ENCODE measurements at places on chromosomes 4 and X.

- DNase-seq: no peak
These were observed 50.0 kb downstream of the KDM6A start for GRCh38 chrX:44922980-44923379.

GRCh38 chrX:69156638-69157037 lies 8.6 kb downstream of the PJA1 start:
- DNase-seq: no peak

DNA sequence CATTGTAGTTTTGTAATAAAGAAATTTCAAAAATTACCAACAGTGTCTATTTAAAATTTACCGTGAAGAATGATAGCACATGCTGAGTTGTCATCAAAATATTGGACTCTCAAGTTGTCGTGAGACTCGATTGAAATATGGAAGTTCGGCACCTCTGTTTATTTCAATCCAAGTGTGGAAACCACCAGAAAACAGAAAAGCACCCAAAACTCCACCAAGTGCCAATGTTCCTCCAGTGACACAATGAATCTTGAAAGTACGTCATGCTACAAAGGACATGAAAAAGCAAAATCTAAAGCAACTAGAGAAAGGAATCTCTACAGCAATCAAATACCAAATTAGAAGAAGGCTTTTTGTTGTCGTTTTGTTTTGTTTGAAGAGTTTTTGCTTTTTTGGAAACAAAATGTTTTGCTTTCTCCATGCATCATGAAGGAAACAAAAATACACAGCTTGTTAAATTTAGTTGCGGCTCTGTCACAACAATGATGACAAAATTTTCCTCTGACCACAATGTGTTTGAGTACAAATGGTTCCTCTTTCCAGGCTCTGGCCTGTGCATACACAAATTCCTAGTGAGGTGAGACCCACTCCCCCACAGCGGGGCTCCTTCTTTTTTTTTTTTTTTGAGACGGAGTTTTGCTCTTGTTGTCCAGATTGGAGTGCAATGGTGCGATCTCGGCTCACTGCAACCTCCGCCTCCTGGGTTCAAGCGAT lies 9.6 kb upstream of the IL13RA1 start:
- no peak for DNase-seq

DNA sequence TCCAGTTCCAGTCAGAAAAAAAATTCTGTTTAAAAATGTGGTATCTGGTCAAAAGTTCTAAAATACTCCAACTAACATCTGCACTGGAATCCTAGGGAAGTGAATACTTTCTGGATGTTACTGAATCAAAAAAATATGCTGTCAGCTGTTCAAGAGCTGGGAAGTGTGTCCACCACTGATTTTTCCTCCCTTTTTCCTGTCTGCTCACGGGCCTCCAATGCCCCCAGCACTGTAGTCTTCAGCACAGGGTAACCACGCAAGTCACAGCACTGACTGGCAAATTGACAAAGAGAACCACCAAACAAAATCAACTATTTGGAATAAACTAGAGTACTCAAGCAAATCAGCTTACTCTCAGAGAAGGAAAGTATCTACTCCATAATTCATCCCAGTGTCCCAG lies 9.9 kb downstream of the VEGFC start:
- DNase-seq: no peak

DNA sequence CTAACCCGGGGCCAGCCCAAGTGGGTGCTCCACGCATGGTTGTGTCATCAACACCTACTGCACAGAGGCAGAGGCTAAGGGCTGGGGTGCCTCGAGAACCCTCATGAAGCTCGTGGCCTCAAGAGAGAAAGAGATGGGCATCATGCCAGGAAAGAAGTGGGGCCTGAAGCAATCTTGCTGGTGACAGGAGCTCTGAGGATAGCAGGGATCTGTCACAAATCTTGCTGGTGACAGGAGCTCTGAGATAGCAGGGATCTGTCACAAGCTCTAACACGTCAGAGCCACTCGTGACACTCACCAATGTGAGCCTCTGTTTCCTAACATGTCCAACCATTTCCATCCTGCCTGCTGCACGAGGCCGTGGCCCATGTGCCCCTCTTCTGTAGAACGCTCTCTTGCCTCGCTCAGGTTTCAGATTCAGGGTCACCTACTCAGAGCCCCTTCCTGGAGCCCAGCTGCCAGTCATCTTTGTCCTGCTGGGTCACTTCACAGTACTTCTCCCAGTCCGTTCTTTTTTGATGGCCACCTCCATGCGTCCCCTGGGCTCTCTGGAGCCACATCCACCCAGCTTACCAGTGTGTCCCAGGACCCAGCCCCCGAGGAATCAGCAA lies 21.1 kb downstream of the PNMA6E start:
- no peak for DNase-seq

GRCh38 chrX:136191171-136191570 lies 43.8 kb downstream of the FHL1 start:
- no peak for DNase-seq

- no peak for DNase-seq
These were observed 10.8 kb upstream of the KLKB1 start for GRCh38 chr4:186216465-186217024.

- DNase-seq: no peak
These were observed 81.8 kb downstream of the FRYL start for GRCh38 chr4:48698029-48698971.

GRCh38 chr4:145618210-145618931 lies 814 bp upstream of the MMAA start:
- DNase-seq: no peak

- no peak for DNase-seq
These were observed 17.0 kb upstream of the GRIPAP1 start for GRCh38 chrX:49019050-49019449.

DNA sequence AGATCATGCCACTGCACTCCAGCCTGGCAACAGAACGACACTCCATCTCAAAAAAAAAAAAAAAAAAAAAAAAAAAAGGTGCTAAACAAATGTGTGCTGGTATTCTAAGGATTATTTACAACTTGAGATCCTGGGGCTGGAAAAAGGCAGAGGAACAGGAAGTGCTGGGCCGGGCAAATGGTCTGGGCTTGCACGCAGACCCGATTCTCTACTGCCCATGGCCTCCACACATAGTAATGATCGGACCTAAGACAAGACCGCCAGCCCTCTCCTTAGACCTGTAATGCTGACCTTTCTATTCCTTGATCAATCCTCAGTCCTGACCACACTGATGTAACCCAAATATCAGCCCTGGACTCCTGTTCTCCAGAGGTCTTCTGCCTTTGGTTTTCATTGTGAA lies 67.8 kb downstream of the EFNB1 start:
- DNase-seq: no peak

DNA sequence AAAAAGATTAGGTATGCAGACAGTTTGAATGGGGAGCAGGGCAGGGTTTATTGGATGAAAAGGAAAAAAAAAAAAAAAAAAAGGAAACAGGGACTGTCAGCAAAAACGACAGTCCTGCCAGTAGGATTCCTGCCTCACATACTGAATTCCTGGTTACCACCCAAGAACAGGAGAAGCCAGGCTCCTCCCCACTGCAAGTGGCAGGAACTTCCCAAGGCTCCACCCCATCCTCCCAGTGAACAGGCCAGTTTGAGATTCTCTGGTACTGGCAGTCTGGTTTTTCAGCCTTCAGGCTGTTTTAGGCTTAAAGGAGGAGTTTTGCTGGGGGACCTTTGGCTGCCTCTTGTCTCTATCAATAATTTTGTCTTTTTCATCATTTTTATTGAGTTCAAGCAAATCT lies 360.0 kb upstream of the CXorf51A start:
- DNase-seq: no peak

- no peak for DNase-seq
These were observed 80.4 kb downstream of the PDLIM5 start for GRCh38 chr4:94531991-94532789.

DNA sequence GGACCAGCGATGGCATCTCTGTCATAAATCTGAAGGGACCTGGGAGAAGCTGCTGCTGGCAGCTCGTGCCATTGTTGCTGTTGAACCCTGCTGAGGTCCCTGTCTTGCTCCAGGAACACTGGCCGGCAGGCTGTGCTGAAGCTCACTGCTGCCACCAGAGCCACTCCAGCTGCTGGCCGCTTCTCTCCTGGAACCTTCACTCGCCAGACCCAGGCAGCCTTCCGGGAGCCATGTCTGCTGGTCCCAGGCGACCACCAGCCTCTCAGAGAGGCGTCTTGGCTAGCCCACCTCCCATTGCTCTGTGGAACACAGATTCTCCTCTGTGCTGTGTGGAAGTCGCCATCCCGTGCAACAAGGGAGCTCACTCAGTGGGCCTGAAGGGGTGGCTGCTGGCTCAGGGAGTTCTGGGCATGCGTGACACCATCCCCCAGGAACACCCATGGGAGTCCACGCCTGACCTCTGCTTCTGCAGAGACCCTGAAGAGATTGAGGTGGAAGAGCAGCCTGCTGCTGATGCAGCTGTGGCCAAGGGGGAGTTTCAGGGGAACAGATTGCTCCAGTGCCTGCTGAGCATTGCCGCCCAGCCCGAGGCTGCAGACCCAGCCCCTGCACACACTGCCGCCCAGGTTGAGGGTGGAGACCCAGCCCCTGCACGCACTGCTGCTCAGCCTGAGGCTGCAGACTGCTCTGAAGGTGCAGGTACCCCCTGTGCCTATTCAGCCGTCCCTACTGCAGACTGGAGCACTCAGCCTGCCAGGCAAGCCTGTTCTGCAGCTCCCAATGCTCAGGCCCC lies 33.1 kb upstream of the CYP4V2 start:
- no peak for DNase-seq

DNA sequence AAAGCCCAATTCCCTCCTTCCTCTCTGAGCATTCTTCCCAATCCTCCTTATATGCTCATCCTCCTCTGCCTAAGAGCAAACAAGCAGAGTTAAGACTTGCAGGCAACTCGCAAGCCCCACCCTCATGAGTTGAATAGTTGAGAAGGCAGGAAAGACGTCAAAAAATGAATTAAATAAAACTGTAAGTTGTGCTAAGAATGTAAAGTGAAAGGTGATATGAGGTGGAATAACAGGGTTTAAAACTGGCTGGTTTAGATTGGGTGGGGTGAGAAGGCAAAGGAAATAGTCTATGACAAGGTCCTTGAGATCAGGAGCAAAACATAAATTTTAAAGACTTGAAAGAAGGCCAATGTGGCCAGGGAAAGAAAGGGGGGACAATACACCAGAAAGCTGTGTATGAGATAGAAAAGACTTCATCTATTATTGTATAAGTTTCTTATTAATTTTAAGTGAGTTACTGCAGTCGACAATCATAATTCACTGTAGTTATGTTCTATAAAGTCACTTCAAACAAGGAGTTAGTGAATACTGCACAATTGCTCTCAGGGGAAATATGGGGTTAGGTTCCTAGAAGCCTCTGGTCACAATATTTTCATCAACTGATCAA lies 124.9 kb downstream of the RELL1 start:
- DNase-seq: no peak

DNA sequence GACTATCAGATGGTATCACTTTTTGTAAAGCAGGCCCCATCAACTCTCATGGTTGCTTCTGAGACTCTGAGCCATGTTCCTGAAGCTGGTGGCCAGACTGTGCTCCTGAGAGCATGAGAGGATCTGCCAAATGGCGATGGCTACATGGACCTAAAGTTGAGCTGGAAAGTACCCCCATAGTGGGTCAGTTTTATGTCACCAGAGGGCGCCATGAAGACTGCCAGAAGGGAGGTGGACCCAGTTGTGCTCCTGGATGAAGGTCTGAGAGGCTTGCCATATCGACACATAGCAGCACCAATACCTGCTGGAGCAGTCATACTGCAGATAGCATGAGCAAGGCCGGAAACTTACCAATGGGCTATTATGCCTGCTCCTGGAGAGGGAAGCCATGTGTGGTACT lies 105.7 kb downstream of the SLITRK2 start:
- no peak for DNase-seq

DNA sequence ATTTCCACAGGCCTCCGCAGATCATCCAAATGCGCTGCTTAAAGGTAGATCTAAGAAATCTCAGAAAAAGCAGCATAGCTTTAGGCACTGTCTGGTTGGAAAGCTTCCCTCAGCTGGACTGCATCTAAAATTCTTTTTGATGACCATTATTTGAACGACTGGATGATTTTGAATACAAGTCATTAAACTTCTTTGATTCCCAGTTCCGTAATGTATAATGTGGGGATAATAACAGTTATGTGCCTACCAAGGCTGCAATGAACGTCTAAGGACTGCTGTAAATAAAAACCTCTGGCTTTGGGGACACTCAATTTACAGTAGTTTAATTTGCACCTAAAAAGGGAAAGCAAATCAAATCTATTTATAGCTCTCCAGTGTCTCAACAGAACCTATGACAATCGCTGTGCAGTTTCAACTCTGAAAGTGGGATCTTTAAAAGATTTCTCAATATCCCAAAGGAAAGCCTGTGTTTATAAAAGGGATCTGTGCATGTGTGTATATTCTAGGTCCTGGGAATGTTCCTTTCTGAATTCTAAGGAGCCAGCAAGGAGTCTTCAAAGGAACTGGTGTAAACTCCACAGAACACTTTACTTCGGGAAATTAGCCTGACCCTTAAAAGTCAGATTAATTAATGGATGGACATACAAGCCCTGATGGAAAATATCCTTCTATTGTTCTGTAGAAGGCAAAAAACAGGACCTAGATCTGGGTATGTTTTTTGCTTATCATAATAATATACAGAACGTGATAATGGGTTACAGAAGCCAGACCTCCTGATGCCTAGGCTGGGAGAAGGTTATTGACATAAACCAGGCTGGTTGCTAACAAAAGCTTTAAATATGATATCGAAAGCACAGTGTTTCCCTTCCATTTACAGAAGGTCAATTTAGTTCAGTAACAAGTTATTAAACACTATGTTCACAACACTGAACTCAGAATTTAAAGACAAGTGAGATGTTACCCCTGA lies 53.4 kb downstream of the AFAP1 start:
- DNase-seq: no peak

DNA sequence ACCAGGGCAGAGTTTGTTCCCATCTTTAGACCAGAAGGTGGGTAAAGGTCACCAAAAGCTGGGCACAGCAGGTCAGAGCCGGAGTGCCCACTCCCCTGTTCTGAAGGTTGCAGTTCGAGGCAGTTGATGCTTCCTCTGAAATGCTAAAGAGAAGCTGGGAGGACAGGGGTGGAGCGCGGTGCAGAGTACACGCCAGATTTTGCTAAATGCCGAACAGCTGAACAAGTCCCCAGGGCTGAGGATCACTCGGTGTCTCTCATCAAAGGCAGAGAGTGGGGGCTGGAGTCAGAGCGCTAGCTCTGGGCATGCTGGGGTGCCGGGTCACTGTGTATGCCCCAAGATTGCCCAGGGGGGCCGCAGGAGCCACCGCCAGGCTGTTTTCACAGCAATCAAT lies 197.0 kb downstream of the BCOR start:
- no peak for DNase-seq
